ENCODE measurements at places on chromosomes 2 and 18. TPM values are rescaled to one million over a fixed set of nuclear protein-coding genes. Genes with fewer than 3 reads are reported as not detected.

DNA sequence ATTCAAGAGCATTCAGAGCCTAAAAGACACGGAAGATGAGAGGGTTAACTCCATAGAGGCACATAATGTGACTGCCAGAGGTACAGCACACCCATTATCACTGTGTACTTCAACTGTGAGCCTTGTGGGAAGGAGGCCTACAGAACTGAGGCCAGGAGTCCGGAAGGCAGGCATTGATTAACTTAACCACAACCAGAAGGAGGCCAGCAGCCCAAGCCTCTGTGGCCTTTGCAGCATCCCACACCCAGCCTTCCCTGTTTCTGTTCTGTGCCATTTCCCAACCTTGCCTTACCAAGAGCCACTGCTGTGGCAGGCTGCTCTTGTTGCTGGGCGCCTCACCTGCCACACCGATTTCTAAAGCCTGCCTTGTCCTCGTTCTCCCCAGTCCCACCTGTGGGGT, 27.2 kb downstream of the SIGLEC15 start:
- no peak for DNase-seq

DNA sequence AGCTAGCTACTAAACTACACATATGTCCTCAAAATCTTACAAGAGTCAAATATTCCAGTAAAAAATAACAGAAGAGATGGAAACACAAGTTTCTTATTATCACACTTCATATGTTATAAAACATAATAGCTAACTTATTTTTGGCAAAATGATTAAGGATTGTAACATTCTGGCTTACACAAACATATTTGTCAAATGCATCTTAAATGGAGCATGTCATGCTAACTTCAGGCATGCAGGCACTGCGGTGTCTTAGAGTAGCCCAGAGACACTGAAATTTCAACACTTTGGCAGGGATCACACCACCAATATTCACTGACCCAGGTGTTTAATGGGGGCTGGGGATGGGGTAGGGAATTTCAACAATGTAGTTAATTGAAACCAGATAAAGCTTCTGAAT, 51.6 kb downstream of the LDAH start:
- no peak for DNase-seq

The LHCGR gene
- total RNA-seq = not detected

GRCh38 chr2:204604061-204604460, 58.8 kb downstream of the PARD3B start:
- no peak for DNase-seq

GRCh38 chr2:902584-902983, 48.1 kb upstream of the SNTG2 start:
- DNase-seq = no peak

The CROCC2 gene
- total RNA-seq = not detected

- DNase-seq = no peak
These were observed 38.8 kb downstream of the PRKCE start for GRCh38 chr2:45690231-45690630.
